Hematopoietic multipotent progenitor cell treated with erythropoietin and hydrocortisone succinate and interleukin-3 and kit ligand, for 8 days (in vitro differentiated cells): ENCODE measurements at places on chromosomes 6 and 20.

DNA sequence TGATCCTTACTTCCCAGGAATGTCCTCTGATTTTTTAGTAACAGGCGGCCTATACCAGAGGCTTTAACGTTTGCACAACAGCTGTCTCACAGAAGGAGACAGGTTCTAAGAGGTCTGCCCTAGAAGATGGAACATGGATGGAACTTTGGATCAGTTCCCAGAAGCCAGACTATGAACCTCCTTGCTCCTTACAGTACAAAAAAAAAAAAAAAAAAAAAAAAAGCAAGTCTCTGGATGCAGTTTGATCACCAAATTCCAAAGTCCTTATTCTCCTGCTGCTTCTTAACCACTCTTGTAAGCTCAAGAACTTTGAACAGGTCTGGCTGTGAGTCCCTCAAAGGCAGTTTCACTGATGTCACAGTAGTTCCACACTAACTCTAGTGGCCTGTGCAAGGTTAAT is 2.0 kb upstream of the TRMT11 start:
- no peak for DNase-seq

DNA sequence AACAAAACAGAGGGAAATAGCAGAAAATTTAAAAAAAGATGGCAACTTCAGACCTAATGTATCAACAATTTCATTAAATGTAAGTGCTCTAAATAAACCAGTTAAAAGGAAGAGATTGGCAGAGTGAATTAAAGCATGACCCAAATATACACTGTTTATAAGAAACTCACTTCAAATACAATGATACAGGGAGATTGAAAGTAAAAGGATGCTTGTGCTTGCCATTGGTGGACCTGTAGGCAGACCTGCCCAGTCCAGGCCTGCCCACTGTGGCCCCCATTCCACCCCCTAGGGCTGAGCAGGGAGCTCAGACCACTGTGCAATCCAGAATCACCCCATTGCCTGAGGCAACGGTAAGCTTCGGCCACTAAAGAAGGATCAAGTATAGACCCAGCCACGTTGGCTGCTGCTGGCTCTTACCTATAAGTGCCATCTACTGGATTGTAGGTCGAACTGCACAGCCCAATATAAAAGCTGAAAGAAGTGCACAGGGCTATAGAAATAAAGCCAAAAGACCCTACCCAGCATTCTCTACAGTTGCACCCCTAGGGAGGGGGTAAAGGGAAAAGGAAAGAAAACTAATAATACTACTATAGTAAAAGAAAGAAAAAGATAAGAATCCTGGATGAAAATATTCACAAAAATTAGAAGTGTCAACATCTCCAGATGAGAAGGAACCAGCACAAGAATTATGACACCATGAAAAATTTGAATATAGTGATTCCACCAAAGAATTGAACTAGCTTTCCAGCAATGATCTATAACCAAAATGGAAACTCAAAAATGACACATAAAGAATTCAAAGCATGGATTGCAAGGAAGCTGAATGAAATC is 36.1 kb downstream of the PSMB1 start:
- peak; percentile 70 for DNase-seq

DNA sequence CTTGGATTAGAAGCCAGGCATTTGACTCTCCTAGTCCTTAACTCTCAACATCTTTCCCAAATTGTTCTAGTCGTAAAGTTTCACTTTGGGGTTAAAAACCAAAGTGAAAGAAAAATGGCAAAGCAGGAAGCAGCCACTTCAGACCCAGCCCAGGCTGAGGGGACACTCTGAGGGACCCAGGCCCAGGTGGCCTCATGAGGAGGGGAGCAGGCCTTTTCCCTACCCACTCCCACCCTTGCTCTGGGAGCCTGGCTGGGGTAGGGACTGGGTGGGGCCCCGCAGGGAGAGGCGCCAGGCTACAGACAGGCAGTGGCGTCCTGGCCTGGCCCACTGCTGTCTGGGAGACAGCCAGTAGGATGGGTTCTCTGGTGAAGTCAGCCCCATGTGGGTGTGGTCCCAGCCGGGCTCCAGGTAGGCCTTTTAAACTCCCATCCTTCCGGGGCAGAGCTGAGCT is 68.7 kb upstream of the MYL9 start:
- peak; percentile 44 for DNase-seq

- no peak for DNase-seq
These were observed 56.7 kb downstream of the ATXN1 start for GRCh38 chr6:16704401-16705045.

DNA sequence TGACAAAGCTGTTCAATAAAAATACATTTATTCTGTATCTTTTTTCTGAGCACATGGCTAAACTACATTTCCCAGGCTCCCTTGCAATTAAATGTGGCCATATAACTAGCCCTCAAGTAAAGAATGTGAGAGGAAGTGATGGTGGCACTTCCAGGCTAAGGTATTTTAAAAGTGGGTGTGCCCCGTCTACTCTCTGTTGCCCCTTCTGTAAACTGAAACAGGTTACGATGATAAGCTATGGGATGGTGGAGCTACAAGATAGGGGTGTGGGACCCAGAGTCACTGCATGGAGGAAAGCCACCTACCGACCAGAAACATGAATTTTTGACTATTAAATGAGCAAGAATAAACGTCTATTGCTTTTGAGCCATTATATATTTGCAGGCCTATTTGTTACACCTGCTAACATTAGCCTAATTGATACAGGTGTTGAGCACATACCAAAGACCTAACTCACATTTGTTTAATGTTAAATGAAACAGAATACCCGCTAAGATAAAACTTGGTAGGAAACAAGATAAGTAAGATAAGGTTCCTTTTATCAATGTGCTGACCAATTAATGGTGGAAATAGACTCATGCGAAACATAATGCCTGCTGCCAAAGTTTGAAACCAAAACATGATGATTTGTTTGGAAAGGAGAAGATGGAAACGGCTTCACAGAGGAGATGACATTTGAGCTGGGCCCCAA is 3.1 kb downstream of the FYN start:
- peak; percentile 36 for DNase-seq

DNA sequence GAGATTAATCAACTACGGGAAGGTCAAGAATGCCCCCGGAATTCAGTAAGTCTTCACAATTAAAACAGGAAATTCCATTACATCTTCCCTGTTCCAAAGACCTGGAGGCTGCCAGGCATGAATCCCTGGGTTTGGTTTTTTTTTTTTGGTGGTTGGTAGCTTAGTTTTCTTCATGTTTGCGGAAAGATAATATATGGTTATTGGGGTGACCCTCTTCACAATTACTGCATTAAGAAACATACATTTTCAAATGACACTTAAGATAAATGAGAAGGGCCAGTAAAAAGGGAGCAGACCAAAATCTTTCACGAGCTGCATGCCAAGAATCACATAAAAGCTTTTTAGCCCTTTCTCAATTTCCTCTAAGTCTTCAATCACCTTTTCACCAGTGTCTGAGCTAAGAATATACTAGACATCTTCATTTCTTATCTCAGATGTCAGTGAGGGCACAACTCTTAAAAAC is 64.0 kb downstream of the KIF13A start:
- DNase-seq: no peak

GRCh38 chr6:117666881-117667280 is 8.4 kb upstream of the NUS1 start:
- no peak for DNase-seq

DNA sequence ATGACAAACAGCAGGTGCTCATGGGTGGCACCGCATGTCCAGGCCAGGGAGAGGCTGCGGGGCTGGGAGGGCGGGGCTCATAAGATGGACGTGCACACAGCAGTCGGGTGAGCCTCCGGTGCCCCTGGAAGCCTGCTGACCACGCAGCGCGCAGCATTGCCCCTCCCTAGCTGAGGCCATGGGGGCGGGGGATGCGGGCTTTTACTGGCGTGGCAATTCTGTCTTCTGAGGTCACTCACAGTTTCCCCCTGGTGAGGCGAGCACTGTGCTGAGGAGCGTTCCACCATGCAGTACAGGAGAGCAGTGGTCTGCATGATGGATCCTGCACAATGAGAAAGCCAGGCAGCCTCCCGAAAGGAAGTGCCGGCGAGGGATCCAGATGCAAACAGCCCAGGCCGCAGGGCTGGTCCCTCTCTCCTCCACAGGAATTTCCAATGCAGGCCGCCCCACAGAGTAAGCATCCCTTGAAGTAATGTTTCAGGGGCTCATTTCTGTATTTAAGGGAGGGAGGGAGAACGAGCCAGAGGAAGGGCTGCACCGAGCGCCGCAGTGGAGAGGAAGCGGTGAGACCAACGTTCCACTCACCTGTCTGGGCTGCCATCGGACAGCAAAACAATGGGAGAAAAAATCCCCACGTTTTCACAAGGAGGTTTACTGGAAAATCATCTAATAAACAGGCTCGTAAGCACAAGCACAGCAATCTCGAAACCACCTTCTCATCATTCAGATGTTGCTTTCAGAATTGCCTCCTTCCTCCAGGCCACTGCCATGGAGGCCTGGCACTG is 56.0 kb downstream of the IRF4 start:
- DNase-seq: no peak

DNA sequence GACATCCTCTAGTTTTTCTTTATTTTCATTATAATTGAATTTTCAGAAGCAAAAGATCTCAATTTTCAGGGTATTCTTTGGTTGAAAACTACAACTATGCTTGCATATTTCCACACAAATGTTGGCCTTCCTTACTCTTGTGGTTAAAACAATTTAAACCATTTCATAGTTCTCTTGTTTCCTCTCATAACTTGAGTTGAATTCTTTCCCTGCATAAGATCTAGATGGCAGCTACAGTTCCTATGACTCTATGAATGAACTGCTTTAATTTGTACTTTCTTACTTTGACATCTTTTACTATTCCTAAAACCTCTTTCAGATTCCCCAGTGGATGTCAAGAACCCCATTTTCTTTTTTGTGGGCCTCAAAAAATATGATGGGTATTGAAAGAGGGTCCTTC is 564.5 kb downstream of the NKAIN2 start:
- no peak for DNase-seq

- no peak for DNase-seq
These were observed 28.7 kb downstream of the MYB start for GRCh38 chr6:135209803-135210202.
